ENCODE measurements at places on chromosomes 11 and 22.

DNA sequence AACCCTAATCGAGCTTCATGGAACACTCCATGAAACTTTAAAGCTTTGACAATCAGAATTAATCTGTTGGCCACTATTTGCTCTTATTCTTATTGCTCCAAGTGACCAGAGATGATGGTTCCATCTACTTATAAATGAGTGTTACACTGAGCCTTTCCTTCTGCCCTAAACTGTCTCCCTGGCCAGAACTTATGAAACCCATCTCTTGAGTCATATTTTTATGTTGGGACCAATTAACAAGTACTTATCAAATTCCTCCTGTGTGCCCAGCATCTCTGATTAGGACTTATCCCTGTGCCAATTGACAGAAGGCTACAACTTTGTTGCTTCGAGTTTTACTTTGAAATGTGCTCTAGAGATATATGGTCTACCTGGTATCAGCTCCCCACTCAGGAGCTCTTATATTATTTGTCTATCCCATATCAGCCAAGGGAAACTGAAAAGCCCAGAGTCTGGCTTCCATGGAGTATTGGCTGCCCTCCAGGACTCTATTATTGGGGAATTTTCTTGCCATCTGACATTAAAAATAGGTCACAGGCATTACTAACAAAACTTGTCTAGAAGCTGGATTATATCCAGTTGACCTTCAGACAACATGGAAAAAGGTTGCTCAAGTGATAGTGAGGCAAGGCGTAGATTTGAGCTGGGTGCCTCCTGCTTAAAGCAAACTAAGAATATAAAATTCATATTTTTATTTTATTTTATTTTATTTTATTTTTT is 8.8 kb downstream of the KREMEN1 start:
- DNase-seq = no peak

GRCh38 chr11:119419834-119420492 is 3.0 kb downstream of the THY1 start:
- DNase-seq = no peak

- no peak for DNase-seq
Observed at GRCh38 chr22:37697538-37697835, 639 bp downstream of the TRIOBP start.

DNA sequence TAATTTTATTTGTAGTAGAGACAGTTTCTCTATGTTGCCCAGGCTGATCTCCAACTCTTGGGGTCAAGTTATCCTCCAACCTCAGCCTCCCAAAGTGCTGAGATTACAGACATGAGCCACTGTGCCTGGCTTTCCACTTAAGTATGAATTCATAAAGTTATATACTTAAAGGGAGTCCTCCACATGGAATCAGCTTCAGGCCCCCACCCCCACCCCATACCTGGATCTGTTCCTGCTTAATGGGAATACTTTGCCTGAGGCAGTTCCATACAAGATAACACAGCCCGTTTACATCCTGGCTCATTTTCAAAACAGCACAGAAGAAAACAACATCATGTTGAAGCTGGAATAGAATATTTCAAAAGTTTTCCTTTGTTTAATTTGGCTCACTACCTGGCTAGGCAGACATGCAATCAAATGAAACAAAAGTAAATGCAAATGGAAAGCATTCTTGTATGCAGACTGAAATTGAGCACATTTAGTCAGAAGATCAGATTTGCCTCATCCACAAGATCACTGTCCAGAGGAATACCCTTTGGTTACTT is 82.4 kb downstream of the FAT3 start:
- DNase-seq = no peak

GRCh38 chr22:25366408-25366807 is 147.0 kb downstream of the CRYBB2 start:
- DNase-seq = no peak

- no peak for DNase-seq
Observed at GRCh38 chr11:93969925-93970922, 50.9 kb upstream of the HEPHL1 start.

GRCh38 chr22:23245045-23245798 is 64.9 kb downstream of the BCR start:
- no peak for DNase-seq

GRCh38 chr11:33912405-33913361 is 20.8 kb upstream of the LMO2 start:
- DNase-seq = no peak

- DNase-seq = no peak
Observed at GRCh38 chr22:46854125-46854870, 91.8 kb downstream of the TBC1D22A start.

DNA sequence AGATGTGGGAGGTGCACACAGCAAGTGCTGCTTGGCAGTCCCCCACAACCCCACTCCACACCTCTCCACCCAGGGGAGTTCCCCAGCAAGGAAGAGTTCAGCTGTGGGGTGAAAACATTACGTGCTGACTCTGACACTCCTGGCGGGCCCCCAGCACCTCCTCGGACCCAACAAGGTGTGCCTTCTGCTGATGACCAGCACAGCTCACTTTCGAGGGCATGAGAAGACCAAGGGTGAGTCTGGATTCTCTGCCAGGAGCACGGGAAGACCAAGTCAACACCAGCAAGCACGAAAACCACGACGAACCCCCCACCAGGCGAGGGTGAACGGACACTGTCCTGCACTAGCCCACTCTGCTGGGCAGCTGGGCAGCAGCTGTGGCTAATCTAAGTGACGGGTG is 1.4 kb downstream of the ALG12 start:
- no peak for DNase-seq

GRCh38 chr22:36028646-36029405 is at the start of gene RBFOX2:
RBFOX2 (minus strand) TSS chr22:36028824; CDS start chr22:36028425, 399 bp downstream.
- DNase-seq = peak; percentile 74

GRCh38 chr11:67194096-67194495 is 72.2 kb upstream of the GRK2 start:
- DNase-seq = no peak

DNA sequence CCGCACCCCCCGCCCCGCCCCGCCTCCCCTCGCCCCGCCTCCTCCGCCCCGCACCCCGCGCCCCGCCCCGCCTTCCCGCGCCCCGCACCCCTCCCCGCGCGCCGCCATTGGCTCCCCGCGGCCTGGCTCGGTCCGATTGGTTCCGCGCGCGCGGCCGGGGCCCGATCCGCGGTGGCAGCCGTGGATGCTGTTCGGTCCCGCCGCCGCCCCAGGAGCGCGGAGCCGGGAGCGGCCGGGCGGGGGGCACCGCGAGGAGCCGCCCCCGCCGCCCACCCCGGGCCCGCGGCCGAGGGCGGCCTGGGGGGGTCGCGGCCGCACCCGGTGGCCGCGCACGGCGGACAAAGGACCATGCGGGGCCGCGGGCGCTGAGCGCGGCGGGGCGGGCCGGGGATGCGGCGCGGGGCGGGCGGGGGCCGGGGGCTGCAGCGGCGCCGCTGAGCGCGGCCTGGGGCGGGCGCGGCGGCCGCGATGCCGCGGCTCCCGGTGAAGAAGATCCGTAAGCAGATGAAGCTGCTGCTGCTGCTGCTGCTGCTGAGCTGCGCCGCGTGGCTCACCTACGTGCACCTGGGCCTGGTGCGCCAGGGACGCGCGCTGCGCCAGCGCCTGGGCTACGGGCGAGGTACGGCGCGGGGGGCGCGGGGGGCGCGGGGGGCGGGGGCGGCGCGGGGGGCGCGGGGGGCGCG is at the start of gene B4GALNT4:
B4GALNT4 (plus strand) TSS at position 164 of the 683 bp plus-strand sequence; CDS start at position 469, 305 bp downstream.
- DNase-seq = no peak

GRCh38 chr11:45754741-45755140 is 50.2 kb upstream of the SLC35C1 start:
- no peak for DNase-seq

- DNase-seq = no peak
Observed at GRCh38 chr11:26909991-26910591, 83.8 kb upstream of the FIBIN start.

GRCh38 chr22:36761553-36762240 is 14.2 kb downstream of the IFT27 start:
- no peak for DNase-seq

DNA sequence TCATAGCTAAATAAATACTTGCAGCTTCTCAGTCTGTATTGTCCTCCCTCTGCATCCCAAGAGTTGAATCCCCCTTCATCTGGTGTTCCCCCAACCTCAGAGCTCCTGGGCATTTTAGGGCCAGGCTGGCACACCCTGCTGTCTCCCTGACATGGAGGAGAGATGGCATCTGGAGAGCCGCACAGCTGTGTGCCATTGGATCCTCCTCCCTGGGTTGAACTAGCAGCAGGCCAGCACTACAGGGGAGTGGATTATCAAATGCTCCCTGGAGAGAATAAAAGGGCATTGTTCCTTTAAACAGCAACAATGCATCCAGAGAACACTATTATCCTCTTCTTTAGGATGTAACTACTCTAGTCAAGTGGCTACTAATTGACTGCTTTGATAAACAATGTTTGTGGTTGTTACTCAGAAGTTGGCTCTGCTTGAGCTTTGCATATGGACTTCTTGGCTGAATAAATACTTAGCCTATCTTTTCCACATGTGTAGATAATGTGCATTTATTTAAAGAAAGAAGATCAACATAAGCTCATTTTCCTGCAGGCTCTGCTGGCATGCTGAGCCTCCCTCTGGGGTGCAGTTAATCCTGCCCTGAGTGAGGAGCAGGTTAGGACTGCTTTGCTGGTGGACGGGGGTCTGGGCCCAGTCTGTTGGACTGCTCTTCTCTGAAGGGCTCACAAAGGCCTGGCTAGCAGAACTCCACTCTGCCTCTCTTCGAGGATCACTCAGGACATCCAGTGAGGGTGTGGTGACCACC is 897.2 kb downstream of the TBC1D22A start:
- DNase-seq = no peak

GRCh38 chr11:127567237-127567932 is 566.8 kb upstream of the KIRREL3 start:
- no peak for DNase-seq

DNA sequence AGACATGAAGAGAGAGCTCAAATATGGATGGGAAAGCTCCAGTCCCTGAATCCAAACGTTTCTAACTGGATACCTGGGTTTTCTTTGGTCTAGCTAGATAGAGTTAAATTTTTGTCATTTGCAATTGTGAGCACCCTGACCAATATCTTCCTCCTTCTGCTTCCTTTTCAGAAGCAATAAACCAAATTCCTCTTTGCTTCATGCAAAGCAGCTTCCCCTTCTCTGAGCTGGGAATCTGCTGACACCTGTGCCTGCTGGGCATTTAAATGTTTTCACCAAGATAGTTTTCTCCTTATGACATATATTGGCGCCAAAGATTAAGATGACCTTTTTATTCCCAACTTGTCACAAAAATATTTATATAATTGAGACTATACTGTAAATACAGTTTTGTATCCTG is 27.9 kb upstream of the PAK1 start:
- no peak for DNase-seq

DNA sequence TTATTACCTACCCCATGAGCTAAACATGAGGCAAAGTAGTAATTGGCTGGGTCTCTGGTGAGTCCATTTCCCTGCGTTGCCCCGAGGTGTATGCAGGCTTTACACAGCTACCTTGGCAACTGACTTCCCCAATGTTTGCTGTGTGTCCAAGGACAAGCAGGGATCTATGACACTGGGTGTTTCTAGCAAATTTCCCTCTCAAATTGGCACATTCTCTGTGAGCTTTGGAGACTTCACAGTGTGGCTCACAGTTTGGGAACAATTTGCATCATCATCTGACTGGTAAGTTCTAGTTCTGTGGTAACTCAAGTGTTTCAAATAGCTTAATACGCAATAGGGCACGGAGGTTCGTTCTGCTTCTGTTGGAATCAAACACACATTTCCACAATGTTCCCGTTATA is 12.5 kb downstream of the NNMT start:
- DNase-seq = no peak

DNA sequence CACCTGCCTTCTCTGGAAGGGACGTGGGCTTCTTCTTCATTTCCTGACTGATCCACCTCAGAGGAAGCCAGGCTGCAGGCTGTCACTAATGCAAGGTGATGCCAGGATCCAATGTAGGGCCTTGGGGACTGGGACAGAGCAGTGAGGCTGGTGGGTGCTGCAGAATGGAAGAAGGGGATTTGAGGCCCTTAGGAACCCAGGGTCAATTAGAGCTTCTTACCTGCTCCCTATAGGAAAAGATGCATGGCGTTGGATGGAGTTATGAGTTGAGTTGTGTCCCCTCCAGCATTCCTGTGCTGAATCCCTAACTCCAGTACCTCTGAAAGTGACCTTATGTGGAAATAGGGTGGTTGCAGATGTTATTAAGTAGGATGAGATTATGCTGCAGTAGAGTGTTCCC is 190.4 kb downstream of the MIAT start:
- no peak for DNase-seq

DNA sequence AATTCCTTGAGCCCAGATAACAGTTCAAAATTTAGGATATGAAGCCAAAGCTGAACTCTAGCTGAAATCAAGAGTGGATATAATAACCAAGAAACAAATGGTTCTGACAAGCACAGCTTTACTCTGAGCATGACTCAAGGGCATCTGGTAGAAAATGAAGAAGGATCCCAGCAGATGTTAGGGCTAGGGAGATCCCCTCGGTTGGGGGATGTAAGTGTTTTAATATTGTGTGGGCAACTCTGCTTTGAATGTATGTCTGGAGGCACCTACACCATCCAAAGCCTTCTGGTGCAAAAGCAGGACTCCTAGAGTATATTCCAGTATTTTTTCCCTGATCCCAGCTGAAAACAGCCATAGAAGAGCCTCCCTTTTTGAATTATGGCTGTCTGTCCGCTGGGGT is 61.7 kb downstream of the FLI1 start:
- no peak for DNase-seq

- DNase-seq = no peak
Observed at GRCh38 chr22:36373258-36373579, 14.5 kb downstream of the MYH9 start.

DNA sequence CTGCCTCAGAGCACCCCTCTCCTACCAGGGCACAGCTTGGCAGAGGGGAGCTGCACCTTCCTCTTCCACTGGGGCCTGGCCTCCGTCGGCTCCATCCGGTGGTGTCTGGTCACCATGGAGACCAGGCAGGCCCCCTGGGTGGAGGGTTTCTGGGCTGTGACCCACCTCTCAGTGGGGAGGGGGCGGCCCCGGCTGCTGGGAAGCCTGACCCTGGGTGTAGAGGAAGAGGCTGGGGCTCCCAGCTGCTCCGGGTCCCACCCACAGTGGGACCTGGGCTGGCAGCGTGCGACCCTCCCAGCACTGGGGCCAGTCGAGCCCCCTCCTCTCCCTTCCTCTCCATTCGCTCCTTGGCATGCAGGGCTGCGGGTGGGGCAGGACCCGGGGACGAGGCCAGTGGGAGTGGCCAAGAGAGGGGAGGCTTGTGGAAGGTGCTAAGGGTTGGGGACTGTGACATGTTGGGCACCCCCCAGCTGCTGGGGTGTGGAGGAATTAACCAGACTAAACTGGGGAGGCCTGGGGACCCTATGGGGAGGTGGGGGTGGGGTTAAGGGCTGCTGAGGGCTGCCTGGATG is 46.8 kb downstream of the BRSK2 start:
- DNase-seq = no peak
